ENCODE measurements at places on chromosomes 16 and 17. TPM values are rescaled to one million over a fixed set of nuclear protein-coding genes. Genes with fewer than 3 reads are reported as not detected.

DNA sequence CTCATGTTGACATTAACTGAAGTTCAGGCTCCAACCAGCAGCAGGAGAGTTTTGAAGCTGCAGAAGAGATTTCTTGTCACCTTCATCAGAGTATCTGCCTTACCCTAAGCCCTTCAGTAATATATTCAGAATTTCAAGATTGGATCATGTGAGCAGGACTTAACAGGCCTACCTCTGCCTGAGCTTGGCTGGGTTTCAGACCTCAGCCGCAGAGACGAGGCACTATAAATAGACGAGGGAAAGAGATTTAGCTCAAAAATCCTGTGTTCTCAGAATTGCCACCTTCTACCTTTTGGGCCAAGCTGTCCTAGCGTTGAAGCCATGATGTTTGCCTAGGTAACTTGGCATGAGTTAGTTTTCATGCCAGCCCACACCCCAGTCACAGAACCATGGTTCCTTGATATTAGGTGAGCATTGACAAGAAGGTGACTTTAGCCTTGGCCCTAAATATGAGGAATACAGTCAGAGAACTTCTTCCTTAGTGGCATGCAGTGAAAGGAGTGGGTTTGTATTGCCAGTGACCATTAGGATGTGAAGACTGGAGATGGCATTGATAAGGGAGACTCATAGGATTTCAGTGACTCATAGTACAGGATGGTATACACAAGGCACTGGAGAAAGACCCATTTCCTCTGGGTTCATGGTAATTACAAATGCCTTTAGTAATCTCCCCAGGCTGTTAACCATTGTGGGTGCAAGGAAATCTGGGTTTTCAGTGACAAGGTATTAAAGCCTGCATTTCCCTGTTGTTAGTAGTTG is 224.3 kb downstream of the MSI2 start:
- no peak for DNase-seq

DNA sequence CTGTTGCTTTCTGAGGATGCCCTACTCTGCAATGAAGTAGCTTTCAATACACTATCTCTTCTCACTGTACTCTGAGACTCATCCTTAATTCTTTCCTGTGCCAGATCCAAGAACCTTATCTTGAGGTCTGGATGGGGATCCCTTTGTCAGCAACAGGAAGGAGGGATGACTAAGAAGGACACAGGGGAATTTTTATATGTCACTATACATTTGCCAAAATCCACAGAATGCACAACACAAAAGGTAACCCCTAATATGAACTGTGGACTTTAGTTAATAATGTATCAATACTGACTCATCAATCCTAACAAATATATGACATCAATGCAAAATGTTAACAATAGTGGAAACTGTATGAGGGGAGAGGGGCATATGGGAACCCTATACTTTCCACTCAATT is 4.7 kb upstream of the RBBP6 start:
- no peak for DNase-seq

DNA sequence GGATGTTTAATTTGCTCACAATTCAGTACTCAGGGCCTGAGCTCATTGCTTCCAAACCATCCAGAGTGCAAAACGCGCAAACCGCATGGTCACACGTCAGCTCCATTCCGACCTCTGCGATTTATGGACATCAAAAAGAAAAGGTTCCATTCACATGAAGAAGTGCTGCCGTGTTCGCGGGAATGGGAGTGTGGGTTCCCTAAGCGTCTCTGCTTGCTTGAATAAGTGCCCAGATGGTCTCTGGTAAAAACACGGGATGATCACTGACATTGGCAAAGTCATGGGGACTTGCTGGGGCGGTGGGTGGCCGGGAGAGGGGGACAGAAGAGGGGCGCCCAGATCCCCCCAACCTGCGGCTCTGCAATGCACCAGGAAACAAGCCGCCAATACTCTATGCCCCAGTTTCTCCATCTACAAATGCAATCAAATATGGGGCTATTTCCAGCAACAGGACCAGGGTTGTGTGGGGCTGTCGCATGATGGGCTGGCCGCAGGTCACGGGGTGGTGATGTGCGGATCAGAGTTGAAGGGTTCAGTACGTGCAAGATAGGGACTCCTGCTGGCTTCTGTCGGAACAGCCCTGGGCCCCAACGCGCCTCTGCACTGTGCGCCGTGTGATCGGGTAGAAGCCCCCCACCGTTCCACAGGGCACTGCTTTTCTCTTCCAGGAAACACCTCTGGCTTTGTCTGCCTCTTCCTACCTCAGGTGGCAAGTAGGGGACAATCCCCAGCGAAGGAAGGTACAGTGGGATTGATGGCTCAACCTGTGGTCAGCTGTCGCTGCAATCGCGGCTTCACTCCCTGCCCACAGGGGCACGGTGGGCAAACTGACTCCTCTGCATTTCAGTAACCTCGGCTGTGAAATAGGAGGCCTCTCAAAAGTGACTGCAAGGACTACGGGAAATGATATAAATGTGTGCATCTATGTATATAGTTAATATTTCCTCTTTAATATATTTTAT is 11.2 kb downstream of the FOXF1 start:
- no peak for DNase-seq

DNA sequence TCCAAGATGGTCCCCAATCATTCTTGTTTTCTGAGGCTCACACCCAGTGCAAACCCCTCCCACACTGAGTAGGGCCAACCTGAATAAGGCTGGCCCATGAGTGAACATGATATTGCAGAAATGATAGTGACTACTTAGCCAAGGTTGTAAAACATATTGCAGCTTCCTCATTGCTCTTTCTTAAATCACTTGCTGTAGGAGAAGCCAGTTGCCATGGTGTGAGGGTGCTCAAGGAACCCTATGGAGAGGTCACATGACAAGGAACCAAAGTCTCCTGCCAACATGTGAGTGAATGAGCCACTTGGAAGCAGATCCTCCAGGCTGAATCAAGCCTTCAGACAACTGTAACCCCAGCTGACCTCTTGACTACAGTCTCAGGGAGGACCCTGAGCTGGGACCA is 191.4 kb downstream of the RGS9 start:
- DNase-seq: no peak

DNA sequence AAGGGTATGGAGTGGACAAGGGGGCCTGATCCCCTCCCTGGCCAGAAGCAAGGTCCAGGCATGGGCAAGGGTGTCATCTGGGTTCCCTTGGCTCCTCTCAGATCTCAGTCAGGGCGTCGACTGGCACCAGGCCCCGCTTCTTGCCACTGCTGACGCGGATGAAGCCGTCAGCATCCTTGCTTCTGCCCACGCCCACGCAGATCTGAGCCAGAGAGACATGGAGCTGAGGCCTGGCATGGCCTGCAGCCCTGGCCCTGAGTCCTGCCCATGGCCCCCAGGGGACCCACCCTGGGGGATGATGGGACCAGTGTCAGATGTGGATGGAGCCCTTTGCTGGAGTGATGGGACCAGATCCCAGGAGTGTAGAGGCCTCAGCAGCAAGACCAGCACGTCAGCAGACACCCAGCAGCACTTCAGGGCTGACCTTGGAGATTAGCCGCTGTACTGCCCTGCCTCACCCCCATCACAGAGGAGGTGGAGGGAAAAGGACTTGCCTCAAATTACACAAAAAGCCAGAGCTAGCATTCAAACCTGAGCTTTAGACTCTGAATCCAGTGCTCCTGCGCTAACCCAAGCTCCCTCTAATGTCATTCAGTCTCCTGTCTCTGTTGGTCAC is 12.2 kb downstream of the RPL19 start:
- no peak for DNase-seq

GRCh38 chr17:8484465-8484864 is 48.8 kb downstream of the NDEL1 start:
- DNase-seq: no peak

- DNase-seq: no peak
These were observed 114.9 kb downstream of the TRIM37 start for GRCh38 chr17:58991718-58992331.

DNA sequence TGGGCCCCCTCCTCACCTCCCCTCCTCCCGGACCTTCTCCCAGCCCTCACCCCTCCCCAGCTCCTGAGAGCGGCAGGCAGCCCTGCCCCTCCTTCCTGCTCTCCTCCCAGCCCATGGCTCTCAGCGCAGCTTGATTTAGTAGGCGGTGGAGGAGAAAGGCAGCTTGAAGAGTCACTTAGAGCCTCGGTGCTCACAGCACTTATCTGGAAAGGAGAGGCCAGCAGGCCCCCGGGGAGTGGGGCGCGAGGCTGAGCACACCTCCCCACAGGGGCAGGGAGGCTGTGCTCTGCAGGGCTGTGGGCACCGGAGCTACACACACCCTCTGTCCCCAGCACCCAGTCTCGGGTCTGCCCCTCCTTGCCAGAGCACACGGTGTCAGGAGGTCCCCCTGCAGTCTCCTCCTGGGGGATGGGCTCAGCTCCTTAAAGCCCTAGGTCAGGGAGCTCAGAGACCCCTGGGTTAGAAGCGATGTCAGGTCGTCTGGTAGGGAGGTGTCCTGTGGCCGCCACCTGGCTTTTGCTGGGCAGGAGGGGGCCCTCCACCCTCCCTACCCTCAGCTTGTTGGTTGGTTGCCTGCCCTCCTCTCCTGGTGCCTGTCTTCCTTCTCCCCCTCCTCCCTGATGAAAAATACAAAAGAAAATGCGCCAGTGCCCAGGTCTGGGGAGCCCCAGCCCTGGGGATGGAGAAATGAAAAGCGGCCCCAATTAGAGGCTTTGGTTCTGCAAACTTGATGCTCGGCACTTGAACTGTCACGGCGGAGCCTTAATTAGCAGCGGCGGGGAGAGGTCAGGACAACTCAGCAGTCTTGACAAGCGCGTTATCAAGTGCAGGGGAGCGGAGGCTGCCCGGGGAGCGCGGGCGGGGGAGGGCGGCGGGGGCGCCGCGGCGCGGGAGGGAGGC is 151.1 kb upstream of the GSE1 start:
- DNase-seq: peak; percentile 74

DNA sequence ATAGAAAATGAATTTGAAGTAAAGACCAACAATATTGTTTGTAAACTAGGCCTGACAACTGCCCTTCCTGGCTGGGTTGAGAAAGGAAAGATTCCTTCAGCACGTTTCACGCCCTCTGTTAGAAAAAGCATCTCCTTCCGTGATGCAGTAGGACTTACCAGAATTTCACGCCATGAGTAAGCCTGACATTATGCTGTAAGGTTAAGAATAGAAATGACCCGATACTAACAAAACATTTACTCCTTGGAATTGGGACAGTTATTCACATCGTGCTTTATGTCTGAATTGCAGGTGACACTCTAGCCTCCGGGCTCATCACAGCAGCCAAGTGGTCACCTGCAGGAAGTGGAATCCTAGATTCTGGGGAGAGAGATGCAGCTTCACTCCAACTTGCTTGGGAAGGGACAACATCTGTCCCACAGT is 17.5 kb downstream of the MARCHF10 start:
- no peak for DNase-seq

GRCh38 chr17:46053911-46054534 is 55.0 kb downstream of the STH start:
- no peak for DNase-seq

GRCh38 chr17:76735586-76736348 is 1.4 kb downstream of the SRSF2 start:
- DNase-seq: no peak

GRCh38 chr16:78654929-78655328 is 555.5 kb downstream of the WWOX start:
- DNase-seq: no peak

- DNase-seq: peak; percentile 46
These were observed at the start of gene MEIOC for GRCh38 chr17:44655983-44656710. MEIOC (plus strand) TSS chr17:44656468; CDS start chr17:44656614, 146 bp downstream.

DNA sequence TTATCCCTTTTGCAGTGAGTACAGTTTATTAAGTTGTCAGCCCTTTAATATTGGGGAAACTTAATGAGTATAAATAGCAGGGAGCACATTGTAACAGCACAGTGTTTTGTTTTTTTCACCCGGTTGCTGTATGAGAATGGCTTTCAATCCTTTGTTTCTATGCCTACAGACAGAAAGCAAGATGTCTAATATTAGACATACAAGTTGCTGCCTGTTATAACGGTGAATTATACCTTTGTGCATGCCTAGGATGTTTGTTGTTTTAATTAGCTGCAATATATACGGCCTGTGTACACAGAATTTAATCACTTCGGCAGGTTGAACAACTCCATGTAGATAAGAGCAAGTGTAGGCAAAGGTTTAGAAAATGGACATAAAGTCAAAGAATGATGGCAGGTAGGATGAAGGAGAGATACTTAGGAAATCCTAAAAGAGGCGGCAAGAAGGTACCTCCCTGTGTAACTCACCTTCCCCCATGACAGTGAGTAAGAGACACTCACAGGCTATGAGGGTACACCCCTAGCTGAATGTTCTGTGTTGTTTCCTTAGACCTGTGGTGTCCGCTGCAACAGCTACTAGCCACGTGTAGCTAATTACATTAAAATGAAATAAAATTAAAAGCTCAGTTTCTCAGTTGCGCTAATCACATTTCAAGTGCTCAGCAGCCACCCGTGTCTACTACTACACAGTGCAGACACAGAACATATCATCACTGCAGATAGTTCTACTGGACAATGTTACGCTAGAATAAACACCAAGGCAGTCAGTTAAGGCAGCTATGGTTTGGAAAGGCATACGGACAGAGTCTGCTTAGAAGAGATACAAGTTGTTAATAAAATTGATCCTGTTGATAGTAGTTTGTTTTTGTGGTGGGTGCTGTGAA is 10.9 kb downstream of the SLC7A6OS start:
- no peak for DNase-seq

DNA sequence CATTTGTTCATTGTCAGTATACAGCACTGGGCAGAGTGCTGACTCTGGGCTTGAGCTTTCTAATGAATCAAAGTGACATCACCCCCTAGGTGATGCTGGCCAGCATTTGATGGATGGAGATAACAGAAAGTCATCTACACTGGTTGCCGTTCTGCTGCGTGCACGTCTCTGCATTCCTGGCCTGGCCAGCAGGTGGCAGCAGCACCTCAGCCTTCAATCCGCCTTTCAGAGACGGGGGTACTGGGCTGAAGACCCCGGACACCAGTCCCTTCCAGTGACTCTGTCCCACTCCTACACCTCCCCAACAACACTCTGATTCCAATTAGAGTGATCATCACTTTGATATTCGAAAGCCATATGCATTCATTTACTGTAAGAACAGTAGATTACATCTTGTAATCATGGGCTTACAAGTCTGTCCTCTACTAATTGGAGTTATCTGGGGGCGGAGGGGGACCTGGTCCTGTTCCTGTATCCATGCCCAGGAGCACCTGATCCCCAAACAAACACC is 6.0 kb downstream of the CPSF4L start:
- DNase-seq: peak; percentile 46

Gene HSF4
- 2.1 TPM for polyA plus RNA-seq

Gene CAPNS2
- polyA plus RNA-seq: not detected

Gene APOH
- polyA plus RNA-seq: 3.6 TPM

Gene BCO1
- not detected for polyA plus RNA-seq

Gene MYCBPAP
- 0.70 TPM for polyA plus RNA-seq

Gene MRPL10
- 54.3 TPM for polyA plus RNA-seq

Gene MYH1
- polyA plus RNA-seq: 6.8 TPM

Gene GCGR
- polyA plus RNA-seq: not detected

Gene SCGB1C2
- polyA plus RNA-seq: not detected

All from muscle of leg (tissue), 16 donors.